BJ (cell line): ENCODE measurements at places on chromosomes 4 and X.

- no peak for DNase-seq
Observed at GRCh38 chrX:55451626-55451989, 319 bp upstream of the MAGEH1 start.

DNA sequence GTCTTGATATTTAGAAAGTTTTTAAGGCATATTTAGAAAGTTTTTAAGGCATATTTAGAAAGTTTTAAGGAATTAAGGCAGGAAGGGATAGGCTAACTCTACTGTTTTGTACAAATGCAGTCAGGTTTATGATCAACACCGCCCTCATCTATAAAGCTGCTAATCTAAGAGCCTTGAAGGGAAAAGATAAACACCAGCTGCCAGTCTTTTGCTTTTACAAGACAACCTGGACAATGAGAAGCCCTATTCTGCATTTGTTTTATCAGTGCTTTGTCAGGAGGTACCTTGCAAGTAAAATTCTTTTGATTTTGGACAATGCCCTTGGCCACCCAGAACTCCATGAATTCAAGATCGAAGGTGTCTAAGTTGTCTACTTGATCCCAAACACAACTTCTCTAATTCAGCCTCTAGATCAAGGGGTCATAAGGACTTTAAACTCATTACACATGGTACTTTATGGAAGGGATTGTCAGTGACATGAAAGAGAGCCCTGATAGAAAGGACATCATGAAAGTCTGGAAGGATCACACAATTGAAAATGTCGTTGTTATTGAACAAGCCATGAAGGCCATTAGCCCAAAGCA lies 39.8 kb downstream of the IL15 start:
- no peak for DNase-seq

- no peak for DNase-seq
Observed at GRCh38 chrX:23610495-23610894, 56.8 kb upstream of the PRDX4 start.

DNA sequence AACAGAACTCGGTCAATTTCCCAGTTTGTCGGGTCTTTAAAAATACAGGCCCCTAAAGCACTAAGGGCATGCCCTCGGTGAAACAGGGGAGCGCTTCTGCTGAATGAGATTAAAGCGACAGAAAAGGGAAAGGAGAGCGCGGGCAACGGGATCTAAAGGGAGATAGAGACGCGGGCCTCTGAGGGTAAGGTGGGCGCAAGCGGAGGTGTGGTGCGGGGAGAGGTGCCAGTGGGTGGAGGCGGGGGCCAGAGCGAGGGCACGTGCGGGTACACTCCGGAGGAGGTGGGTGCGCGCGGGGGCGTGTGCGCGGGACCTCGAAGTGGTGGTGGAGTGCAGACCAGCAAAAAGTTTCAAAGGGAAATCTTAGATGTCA lies 787 bp upstream of the TET2 start:
- no peak for DNase-seq

DNA sequence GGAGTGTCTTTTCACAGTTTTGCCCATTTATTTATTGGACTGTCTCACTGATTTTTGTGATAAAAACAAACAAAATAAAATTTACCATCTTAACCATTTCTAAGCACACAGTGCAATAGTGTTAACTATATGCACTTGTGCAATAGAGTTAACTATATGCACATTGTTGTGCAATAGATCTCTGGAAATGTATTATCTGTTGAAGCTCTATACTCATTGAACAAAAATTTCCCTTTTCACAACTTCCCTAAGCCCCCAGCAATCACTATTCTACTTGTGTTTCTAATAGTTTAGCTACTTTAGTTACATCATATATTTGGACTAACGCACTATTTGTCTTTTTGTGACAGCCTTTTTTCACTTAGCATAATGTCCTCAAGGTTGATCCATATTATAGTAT lies 59.7 kb upstream of the BEX4 start:
- no peak for DNase-seq

- DNase-seq, result no peak
Observed at GRCh38 chrX:9336456-9336855, 128.4 kb upstream of the TBL1X start.

GRCh38 chr4:137685357-137685756 lies 153.1 kb upstream of the PCDH18 start:
- no peak for DNase-seq

GRCh38 chr4:169811476-169811875 lies 53.7 kb upstream of the HPF1 start:
- DNase-seq, result no peak

- peak; percentile 53 for DNase-seq
Observed at GRCh38 chrX:123803331-123803983, 56.4 kb upstream of the XIAP start.

- DNase-seq, result no peak
Observed at GRCh38 chrX:3598709-3599108, 114.7 kb downstream of the PRKX start.

DNA sequence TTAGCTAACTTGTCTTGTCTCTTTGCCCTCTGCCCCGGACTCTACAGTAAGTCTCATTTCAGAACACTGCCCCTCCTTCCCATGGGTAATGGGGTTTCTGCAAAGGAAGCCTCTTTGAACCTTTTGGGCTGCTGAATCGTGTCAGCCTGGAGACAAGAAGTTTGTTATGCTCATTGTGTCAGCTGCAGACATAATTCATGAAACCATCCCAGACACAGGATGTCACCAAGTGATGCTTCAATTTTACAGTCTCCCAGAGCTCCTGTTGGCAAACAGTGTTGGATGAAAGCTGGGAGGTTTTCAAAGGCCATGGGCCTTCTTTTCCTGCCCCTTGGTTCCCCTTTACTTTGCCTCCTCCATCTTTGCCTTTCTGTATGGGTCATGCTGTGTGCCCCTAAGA lies 223.1 kb upstream of the TAPT1 start:
- DNase-seq, result no peak

DNA sequence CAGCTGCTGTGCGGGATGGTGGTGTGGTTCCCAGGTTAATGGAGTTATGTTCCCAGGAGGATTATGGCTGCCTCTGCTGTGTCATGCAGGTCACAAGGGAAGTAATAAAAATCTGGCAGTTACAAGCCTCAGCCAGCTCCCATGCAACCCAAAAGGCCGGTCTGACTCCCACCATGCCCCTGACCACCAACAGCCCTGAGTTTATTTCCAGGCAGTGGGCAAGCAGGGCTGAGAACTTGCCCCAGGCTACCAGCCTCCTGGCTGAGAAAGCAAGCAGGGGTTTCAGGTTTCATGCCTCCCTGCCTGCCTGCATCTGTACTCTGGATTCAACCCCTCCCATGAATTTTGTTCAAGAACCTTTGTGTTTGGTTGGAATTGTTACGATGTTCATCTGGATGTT lies 732.7 kb upstream of the POU3F4 start:
- DNase-seq, result no peak

DNA sequence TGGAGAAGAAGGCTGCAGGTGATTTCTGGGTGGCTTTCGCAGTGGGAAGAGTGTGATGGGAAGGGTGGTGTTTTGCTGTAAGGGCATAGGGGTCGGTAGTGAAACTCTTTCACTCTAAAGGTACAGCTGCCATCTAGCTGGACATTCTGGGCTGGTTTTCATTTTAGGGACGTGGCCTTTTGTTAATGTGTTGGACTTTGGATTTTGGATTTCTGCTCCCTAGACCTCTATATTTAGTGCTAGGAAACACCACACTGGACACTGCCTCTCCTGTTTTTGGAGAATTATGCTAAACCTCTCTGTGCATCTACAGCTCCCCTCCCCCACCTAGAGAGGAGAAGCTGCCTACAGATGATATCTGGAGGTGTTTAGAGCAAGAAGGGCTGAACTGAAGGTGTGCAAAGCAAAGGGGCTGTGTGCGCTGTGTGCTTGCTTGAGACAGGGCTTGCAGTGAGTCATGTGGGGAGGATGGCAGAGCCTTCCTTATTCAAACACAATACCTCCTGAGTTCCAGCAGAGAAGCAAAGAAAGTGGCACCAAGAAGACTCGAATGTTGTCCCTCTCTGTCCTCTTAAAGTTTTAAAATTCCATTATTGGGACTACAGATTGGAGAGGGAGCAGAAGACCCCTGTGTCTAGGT lies 47.9 kb downstream of the STARD8 start:
- DNase-seq, result no peak

- DNase-seq, result no peak
Observed at GRCh38 chrX:39758791-39759525, 338.8 kb downstream of the BCOR start.

- no peak for DNase-seq
Observed at GRCh38 chr4:6506616-6507140, 34.3 kb upstream of the PPP2R2C start.

DNA sequence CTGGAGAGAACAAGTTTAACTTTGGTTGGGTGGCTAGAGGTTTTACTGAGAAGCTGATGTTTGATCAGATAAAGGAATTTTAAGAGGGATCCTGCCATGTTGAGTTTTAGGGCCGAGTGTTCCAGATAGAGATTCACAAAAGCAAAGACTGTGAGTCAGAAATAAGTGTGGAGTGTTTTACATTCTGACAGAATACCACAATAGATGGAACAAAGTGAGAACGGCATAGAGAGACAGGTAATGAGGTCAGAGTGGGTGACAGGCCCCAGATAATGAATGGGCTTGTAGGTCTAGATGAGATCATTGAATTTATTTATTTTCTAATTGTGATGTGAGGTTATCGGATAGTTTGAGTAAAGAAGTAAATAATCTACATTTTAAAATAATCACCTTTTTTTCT lies 502.6 kb downstream of the EPHA5 start:
- no peak for DNase-seq

GRCh38 chr4:186854256-186854655 lies 130.6 kb upstream of the FAT1 start:
- DNase-seq, result no peak

GRCh38 chr4:155543126-155543765 lies 123.4 kb upstream of the GUCY1A1 start:
- DNase-seq, result no peak

DNA sequence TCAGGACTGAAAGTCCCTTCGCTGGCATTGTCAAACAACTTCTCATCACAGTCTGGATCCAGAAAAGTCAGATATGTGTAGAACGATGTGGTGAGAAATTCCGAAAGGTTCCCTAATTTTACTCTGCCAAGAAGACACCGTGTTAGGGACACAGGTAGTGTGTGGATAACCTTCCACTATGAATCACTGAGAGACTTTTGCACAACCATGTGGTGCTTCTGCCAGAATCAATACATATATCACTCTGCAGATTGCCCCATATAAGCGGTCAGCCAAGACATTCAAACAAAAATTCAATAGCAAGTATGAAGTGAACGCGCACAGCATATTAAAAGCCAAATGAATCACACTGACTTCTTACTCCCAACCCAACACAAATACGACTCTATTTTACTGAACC lies 63.8 kb downstream of the PHKA2 start:
- no peak for DNase-seq

- no peak for DNase-seq
Observed at GRCh38 chrX:121036137-121036536, 11.3 kb upstream of the GLUD2 start.

GRCh38 chr4:69750346-69750745 lies 10.1 kb downstream of the SULT1B1 start:
- DNase-seq, result no peak

DNA sequence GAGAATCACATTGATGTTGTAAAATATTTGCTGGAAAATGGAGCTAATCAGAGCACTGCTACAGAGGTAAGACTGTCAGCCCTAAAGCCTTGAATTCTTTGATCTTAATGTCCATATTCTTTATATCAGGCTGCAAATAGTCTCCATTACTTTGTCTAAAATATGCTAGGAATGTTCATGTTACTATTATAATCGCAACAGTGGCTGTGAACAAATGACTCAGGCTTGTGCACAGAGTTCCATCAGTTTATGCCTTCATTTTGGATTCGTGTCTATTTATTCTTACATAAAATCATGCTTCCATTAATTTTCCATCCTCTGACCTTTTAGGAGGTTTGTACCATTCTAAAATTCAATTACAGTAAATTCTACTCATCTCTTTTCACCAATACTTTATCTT lies 182.7 kb downstream of the ANK2 start:
- no peak for DNase-seq

GRCh38 chr4:176013476-176014247 lies 52.0 kb upstream of the WDR17 start:
- DNase-seq, result no peak

GRCh38 chrX:136819031-136819703 lies 38.4 kb upstream of the ARHGEF6 start:
- no peak for DNase-seq

- no peak for DNase-seq
Observed at GRCh38 chr4:90536408-90536807, 409.2 kb downstream of the CCSER1 start.

DNA sequence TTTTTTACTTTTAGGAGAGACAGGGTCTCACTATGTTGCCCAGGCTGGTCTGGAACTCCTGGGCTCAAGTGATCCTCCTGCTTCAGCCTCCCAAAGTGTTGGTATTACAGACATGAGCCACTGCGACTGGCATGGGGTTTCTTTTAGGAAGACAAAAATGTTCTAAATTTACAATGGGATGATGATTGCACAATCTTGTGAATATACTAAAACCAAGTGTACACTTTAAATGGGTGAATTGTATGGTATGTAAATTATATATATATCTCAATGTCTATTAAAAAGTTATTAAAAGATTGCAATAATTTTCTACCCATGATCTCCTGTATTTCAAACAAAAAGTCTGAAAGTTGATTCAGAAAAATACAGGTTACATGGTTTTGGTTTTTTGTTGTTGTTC lies 9.1 kb upstream of the MAGIX start:
- DNase-seq, result no peak

- DNase-seq, result no peak
Observed at GRCh38 chr4:73451981-73452747, 16.1 kb downstream of the AFP start.

DNA sequence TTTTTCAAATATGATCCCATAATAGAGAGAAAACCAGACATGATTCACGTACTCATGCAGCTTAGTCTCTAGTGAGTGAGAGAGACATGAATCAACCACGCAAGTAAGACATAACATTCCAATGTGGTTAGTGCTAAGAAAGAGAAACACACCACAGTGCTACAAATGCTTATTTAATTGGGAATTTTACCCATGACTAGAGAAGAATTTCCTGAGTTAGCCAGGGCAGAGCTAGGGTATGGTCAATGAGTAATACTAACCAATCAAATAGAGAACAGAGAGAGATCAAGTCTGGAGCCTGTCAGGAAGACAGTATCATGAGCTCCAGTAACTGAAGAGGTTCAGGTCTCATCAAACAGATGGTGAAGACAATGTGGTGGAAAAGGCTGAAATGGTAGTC lies 495.2 kb downstream of the PDGFC start:
- DNase-seq, result peak; percentile 93

DNA sequence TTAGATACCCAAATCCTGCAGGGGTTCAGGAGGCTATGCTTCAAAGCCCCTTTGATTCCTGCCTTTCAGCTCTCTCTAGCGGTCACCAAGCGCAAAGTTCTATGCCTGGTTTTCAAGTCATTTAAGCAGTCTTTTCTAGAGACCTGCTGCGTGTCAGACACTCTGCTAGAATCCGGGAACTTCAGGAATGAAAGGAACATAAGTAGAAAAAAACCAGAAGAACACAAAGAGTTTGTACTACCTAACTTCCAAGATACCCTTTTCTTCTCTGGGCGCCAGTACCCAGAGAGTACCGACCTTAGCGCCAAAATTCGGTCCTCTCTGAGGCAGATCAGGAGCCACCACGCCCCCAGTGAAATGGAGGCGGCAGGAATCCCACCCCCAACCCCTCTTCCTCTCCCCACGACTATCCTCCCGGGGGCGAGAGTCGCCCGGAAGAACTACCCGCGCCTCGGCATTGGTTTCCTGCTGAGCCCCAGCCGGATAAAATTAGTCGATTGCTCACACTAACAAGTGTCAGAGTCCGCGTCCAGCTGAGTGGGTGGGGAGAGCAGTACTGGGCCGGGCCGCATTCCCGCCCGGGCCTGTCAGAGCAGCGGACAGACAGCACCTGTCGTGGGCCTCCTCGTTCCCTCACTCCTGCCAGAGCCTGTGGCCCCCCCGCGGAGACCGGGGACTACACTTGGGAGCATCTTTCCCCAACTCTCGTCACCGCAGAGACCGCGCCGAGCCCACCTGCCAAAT lies 78.8 kb downstream of the RLIM start:
- DNase-seq, result peak; percentile 12
